ENCODE measurements at places on chromosomes 11 and 22.

GRCh38 chr11:31106326-31106725, 263.2 kb downstream of the DCDC1 start:
- no peak for DNase-seq

DNA sequence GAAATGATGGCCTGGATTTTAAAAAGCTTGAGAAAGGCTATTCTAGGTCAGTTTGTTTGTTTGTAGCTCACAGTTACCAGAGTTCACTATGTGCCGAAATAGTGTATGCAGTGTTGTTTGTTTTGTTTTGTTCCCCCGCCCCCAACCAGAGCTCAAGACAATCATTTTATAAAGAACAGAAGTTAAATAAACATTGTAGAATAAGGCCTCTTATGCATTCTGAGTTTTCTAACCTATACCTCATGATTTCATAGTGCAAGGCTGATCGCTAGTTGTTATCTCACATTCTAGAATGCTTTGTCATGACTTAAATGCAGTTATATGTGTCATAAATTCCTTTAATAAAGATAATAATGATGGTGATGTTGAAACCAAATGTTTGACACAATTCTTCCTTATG, 7.8 kb downstream of the KCNA4 start:
- DNase-seq = no peak

DNA sequence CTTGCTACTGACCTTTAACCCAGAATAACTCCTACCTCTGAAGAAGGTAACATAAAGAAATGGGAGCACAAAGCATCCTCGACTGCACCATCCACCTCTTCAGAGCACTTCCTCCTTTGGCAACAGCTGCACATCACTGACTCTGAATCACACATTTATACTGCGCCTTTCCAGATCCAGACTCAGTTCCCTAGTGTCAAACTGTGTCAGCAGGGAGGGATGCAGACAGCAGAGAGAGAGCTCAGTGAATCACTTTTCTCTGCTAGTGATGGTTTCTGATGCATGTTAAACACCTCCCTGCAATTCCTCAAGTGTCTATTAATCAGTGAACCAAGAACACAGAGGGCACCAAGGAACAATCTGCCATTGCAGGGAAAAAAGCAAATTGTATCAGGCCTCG, 118.9 kb downstream of the PLEKHA7 start:
- DNase-seq = no peak

DNA sequence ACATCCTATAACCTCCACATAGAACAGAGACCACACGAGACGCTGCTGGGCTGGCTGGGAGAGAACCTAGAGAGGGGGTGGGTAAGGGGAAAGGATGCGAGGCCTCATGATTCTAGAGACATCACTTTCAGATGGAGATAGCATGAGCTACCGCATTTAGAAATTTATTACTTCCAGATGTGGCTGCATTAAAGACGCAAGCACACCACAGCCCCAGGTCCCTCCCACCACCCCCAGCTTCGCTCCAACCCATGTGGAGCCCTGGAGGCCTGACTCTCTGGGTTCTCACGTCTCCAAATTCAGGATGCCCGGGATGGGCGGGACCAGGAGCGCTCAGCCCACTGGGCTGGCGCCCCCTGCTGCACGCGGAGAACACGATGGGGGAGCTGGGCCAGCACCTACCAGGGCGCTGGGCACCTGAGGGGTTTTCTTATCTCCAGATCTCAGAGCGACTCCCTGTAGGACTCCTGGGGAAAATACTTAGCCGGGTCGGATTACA, 13.6 kb downstream of the MRPL21 start:
- DNase-seq = no peak

DNA sequence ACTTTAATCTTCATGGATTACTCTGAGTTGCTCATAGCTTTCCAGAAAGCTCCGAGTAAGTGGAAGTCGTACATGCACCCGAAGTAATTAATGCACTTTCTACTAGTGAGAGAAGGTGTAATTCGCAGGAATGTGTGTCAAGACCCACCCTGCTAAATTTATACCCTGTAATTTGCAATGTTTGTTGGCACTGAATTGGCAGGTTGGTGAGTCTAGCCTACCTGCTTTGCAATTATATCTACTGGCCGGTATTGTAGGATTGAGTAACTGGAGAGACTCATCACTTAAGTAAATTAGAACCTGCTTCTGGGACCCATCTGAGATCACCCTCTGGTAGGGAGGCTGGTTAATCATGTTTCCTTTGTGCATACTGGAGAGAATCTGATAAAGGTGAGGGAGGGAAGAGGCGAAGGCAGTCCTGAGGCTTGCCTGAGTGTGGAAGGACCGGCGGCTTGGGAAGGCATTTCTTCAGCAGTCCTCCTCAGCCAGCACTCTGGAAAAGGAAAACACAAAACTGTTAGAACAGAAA, 63.3 kb downstream of the LDLRAD3 start:
- DNase-seq = no peak

DNA sequence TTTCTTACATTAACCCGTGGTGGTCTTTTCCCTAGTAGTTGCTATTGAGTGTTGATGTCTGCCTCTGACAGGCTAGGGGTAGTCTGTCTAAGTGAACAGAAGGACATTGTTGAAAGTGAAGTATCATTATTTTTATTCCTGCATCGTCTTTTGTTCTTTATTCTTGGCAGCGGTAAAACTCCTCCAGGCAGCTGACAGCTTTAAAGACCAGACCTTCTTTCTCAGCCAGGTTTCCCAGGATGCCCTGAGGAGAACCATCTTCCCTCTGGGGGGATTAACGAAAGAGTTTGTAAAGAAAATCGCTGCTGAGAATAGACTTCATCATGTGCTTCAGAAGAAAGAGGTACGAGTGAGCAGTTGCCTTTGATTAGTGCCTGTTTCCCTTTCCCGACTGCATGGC, 14.6 kb downstream of the TRMU start:
- DNase-seq = no peak

DNA sequence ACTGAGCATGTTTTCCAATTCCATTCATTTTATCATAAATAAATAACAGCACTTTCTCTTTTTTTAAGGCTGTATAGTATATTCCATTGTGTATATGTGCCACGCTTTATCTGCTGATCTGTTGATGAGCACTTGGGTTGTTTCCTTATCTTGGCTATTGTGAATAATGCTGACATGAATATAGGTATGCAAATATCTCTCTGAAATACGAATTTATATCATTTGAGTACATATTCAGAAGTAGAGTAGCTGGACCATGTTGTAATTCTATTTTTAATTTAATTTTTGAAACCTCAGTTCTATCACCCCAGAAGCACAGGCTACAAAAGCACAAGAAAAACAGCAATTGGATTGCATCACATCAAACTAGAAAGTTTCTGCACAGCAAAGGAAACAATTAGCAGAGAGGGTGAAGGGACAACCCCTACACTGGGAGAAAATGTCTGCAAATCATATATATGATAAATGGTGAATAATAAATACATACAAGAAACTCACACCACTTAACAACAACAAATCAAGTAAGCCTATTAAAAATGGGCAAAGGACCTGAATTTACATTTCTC, 43.4 kb downstream of the XKR3 start:
- DNase-seq = no peak

- no peak for DNase-seq
These were observed 24.1 kb downstream of the FZD4 start for GRCh38 chr11:86930957-86931547.

- DNase-seq = no peak
These were observed 9.2 kb downstream of the LIN7C start for GRCh38 chr11:27497284-27497866.

DNA sequence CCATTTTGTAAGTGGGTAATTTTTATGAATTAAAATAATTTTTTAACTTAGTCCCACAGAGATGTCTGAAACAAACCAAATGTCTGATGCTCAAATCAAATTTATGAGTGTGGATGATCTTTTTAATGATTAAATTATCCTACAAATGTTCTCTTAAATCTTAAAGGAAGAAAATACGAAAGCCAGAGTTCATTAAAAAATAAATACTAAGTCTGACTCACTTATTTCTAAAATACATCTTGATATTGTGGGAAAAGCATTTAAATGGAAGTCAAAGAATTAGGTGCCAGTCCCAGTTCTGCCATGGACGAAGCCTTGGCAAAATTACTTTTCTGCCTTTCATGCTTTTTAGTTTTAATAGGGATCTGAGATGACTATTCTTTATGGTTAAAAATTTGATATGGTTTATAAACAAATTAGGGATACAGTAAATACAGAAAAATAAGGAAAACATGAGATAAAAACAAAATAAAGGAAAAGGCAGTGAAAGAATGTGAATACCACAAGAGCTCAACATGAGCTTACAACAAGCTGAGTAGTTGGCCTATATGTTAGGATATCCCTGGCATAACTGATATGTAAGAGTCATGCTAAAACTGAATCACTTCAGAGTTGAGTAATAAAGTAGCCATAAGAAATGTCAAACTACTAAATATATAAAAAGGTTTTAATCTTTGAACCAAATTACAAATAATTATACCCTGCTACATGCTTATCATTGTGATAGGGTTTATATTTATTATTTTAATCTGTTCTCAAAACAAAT, 9.2 kb downstream of the CCDC34 start:
- DNase-seq = no peak

GRCh38 chr11:61298663-61299244, 3.6 kb upstream of the VWCE start:
- DNase-seq = no peak

DNA sequence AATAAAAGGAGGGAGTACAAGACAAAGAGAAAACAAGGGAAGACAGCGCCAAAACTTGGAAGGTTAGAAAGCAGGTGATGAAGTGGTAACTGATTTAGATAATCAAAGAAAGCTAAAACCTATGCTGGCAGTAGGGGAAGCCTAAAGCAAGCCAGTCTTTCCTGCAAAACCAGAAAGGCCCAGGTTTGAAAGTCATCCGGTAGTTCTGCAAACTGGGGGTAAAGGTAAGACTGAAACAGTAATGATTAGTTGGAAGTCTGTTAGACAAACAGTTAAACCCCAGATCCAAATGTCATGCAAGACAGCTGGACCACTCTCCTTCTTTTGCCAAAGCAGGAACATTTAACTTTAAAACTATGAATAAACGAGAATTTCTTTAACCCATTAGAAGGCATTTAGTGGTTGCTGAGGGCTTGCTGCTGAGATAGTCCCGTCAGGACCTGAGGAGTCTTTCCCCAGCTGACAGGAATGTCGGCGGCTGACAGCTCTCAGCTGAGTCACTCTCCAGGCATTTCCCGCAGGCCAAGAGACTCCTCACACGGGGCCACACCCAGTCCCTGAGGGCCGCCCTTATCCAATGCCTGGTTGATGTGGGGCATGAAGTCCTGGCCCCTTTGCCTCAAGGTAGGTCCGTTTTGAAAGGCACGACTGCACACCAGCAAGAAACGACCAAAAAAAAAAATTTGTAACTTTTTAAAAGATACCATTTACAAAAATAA, 36.3 kb upstream of the CFAP300 start:
- no peak for DNase-seq

- no peak for DNase-seq
These were observed 227.7 kb upstream of the ANO5 start for GRCh38 chr11:21965221-21965620.

DNA sequence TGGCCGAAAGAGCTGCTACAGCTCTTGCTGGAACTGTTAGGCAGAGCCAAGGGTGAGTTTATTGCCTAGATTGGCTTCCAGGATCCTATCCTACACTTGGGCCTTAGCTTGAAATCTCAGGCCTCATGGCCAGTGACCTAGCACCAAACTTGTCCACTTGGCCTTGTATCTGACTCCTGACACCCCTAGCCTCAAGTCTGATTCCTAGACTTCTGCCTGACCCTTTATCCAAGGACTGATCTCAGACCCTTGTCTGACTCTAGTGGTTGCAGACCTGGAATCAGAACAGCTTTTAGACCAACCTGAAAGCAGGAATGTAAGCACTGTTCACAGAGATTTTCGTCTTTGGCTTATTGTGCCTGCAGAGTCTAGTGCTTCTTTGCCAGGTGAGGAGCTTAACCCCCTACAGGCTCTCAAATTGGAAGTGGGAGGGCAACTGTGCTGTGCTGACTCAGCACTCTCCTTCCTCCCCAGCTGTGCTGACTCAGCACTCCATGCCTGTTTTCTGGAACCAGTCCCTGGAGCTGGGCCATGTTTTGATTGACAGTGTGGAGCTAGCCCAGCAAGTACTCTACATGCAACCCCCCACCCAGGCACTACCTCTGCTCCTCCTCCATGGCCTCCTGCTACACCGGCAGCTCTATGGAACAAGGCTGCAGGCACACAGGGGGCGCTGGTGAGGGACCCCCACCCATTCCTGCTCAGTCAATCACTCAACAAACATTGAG, 35.1 kb downstream of the RRP8 start:
- no peak for DNase-seq

GRCh38 chr11:128029219-128029722, 558.1 kb downstream of the ETS1 start:
- no peak for DNase-seq

GRCh38 chr11:103537904-103538502, 428.8 kb downstream of the DYNC2H1 start:
- DNase-seq = no peak

DNA sequence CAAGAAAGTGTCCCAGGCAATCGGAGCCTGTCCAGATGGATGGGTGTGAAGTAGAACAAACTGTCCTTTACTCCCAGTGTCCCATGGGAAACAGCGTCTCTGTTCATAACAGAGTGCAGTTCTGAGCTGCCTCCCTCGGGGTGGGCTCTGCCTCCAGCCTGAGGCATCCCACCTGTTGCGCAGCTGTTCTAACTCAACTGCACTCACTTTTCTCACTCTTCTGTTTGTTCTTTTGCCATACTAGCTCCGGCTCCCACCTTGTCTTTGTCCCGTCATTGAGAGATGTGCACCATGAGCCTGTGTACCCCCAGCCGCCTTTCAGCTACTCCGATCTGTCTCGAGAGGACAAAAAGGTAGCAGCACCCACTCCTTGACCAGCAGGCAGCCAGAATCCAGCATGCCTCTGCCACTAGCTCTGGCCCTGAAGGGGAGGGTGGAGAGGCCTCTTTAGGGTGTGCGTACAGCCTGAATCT, 20.7 kb upstream of the CDC42EP2 start:
- DNase-seq = no peak

DNA sequence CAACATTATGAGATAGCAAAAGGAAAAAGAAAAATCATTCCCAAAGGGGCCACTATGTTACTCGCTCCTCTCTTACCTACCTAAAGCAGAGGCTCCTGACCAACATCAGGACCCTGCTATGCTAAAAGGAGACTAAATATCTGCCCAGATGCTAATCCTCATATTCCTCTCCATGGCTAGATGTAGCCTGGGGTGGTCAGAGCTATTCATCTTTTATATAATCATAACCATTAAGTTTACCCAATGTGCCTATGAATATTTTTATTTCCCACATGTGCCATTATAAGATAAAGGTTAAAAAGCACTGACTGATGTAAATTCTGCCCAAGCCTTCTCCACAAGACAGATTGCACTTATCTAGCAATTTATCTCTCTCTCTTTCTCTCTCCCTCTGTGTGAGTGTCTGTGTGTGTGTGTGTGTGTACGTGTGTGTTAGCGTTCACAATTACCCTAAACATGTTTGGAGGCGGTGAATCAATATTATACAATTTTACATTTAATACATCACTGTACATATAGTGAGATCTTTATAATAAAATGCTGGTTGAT, 41.2 kb upstream of the ANO5 start:
- DNase-seq = no peak

GRCh38 chr11:8871171-8871775, 39.7 kb upstream of the AKIP1 start:
- no peak for DNase-seq

Data from amygdala (tissue), 56 donors.